ENCODE measurements at places on chromosomes 16 and 17.
A peak's percentile ranks its signal among the peaks of the same experiment; 100 is the strongest.

- DNase-seq = peak; percentile 68
Measured at GRCh38 chr17:2089021-2089422, 34.1 kb downstream of the HIC1 start.

DNA sequence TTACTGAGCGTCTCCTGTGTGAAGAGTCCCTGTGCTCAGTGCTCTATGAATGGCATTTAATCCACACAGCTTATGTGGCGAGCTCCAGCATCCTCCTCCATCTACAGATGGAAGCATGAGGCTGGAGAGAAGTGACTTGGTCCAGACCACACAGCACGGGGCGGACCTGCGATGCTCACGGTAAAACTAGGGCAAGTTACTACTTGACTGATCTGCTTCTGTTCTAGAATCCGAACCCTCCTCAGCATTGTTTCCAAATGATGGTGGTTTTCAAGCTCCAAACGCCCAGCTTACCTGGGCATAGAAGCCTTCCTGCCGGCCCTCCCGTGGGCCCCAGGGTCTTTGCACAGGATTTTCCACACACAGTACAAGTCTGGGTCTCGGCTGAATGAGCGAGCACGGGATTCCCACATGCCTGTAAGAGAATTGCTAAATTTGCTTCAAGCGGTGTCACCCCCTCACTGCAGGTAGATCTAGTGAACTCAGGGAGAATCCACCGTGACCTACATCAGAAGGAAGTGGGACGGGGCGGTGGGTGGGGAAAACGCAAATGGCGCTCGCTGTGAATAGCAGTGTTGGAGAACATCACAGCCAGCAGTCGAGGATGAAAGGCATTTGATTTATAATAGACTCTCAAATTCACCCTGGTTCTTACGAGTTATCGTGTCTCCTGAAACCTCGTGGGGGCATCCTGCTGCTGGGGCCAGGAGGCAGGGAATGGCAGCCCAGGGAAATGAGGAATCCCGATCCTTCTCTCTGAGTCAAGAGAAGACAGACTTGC, 101.1 kb downstream of the CMIP start:
- DNase-seq = no peak

- DNase-seq = no peak
Measured at GRCh38 chr17:75636381-75637142, 3.3 kb downstream of the SMIM5 start.

DNA sequence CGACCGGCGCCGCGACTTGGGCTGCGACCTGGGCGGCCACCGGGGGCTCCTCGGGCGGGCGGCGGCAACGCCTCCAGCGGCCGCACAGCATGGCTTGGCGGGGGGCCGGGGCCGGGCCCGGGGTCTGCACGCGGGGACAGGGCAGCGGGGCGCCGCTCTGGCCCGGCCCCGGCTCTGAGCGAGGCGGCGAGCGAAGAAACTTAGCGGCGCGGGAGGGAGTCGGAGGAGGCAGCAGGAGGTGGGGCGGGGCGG, at the start of gene PLCD3:
PLCD3 (minus strand) TSS at position 196 of the 252 bp plus-strand sequence; CDS start at position 91, 105 bp downstream.
- no peak for DNase-seq

DNA sequence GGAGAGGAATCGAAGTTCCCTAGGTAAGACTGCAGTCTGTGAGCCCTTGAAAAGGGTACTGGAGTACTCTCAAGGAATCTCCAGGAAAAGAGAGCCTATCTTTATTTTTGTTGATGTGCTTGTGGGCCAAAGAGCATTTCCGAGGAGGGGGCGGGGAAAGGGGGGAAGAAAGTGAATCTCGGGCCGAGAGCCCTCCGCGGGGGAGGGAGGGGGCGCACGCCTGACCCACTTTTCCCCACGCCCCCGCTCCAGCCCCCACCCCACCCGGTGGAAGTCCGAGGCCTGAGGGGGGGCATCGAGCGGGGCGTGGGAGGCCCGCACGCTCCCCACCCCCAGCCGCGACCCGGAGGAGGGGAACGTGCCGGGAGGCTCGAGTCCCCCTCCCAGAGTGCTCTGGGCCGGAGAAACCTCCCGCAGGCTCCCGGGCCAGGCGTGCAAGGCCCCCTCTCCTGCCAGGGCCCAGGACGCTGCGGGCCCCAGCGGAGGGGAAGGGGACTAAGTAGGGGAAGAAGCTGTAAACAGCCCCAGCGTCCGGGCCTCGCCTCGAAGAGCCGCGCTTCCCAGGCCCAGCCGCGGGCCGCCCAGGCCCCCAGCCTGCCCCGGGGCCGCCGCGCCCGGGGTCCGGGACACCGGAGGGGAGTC, 444 bp downstream of the HELZ start:
- no peak for DNase-seq

GRCh38 chr16:73965591-73965990, 331.0 kb upstream of the PSMD7 start:
- no peak for DNase-seq

GRCh38 chr16:8120001-8120400, 470.3 kb downstream of the TMEM114 start:
- no peak for DNase-seq
